Left hindlimb (tissue), 1 donor: ENCODE measurements at places on chromosomes 2 and 18.

GRCh38 chr2:107595749-107596148 lies 230.9 kb upstream of the RGPD4 start:
- DNase-seq: no peak

GRCh38 chr2:69046221-69046662 lies 33.3 kb downstream of the ANTXR1 start:
- no peak for DNase-seq

- DNase-seq: no peak
These were observed 46.3 kb downstream of the LMAN2L start for GRCh38 chr2:96693286-96694200.

- peak; percentile 32 for DNase-seq
These were observed 6.0 kb upstream of the NFATC1 start for GRCh38 chr18:79389689-79390088.

DNA sequence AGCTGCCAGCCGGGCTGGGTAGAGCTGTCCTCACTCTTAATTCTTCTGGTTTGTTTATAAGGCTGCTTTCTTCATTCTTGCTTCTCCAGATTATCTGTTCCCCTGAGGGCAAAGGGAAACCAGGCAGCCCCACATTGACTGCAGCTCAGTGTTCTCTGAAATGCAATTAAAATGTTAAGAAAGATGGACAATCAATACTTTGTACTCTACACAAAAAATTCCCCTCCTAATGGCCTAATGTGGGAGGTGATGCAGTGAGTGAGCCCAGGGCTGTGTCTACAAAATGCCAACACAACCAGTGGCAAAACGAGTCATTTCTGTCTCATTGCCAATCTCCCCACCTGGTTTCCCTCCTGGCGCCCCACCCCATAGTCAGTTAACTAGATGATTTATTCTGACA lies 541.7 kb upstream of the RAB6C start:
- DNase-seq: no peak

GRCh38 chr2:159266554-159266953 lies 19.9 kb downstream of the WDSUB1 start:
- no peak for DNase-seq

GRCh38 chr2:42050703-42051542 lies 3.1 kb downstream of the PKDCC start:
- no peak for DNase-seq

DNA sequence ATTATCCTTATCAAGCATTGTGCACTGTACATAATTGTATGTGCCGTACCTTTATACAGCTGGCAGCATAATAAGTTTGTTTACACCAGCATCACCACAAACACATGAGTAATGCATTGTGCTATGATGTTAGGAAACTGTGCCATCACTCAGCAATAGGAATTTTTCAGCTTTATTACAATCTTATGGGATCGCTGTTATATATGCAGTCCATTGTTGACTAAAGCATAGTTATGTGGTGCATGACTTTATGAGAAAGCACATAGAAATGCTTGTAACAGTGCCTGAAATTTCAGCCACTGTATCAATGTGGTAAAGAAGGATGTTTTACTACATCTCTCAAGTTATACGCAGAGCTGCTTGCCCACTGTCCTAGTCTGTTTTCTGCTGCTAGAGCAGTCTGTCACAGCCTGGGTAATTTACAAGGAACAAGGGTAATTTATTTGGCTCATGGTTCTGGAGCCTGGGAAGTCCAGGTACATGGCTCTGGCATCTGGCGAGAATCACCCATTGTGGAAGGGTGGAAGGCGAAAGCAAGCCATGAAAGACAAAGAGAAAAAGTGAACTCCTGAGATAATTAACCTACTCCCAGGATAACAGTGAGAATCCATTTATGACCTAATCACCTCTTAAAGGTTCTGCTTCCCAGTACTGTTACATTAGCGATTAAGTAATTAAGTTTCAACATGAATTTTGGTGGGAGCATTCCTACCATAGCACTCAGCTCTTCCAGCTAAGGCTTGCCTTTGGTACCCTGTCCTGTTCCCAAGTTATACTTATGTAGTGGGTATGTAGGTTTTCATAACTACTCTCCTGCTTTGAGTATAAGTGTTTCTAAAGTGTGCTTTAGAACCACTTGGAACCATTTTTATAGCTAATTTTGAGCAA lies 4.6 kb downstream of the MAP3K20 start:
- DNase-seq: no peak

GRCh38 chr18:32552421-32553030 lies 81.8 kb upstream of the GAREM1 start:
- DNase-seq: no peak

GRCh38 chr2:102251849-102252203 lies 59.5 kb upstream of the IL1RL1 start:
- DNase-seq: no peak

- peak; percentile 22 for DNase-seq
These were observed 114.9 kb downstream of the GLI2 start for GRCh38 chr2:120850551-120850950.

DNA sequence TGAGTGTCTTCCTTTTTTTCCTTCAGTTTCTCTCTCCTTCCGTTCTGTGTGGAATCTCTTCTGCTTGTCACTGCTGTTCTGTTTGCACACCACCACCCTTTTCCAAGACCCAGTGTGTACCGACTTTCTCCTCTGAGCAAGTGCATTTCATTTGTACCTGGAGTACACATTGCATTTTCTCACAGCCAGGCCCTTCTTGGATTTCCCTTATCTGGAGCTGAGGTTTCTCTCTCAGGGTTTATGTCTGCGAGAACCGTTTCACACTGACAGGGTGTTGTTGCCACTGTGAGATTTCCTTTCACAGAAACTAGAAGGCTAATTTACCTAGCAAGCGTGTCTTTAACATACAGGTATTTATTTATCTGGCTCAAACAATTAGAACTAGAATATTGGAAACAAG lies 26.2 kb downstream of the NCOA1 start:
- no peak for DNase-seq

GRCh38 chr2:103284750-103285149 lies 522.9 kb downstream of the TMEM182 start:
- no peak for DNase-seq

- DNase-seq: no peak
These were observed 94.8 kb downstream of the PLB1 start for GRCh38 chr2:28590496-28591301.

DNA sequence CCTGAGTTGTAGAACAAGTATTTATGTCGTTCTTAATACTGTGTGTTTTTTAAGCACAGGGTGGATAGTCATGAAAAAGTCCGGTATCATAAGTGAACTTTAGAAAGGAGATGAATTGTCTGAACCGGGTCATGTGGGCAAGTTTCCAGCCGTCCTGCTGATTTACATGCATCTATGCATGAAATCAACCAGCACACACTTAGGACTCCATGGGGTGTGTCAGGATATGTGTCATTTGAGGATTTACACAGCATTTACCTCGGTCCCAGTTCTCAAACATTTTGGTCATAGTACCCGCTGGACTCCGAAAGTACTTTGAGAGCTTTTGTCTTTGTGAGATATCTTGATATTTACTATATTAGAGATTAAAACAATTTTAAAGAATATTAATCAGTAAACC lies 47.5 kb upstream of the TWSG1 start:
- DNase-seq: no peak

DNA sequence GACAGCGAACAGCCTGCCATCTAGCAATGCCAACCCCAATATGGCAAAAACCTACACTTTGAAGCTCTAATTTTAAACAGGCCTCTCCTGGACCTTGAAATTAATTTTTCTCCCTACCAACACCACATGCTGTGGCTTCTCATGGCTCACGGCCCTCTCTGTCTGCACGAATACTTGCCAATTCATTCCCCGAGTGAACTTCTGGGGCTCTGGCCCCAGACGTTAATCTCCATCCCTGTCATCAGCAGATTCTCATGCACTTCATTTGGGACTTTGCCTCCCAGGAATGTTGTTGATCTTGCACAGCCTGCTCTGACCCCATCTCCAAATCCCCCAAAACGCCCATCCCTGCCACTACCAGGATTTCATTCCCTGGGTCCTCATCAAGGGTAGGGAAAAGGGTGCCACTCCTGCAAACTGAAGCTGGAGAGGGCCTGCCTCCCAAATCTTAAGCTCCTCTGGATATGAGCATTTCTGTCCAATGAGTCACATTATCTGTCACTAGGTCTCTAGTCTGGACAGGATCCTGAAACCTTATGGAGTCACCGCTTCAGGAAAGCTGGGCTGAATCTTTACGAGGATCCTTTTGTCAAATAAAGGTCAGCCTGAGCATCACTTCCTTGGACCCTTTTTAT lies 10.4 kb downstream of the FIGLA start:
- no peak for DNase-seq

DNA sequence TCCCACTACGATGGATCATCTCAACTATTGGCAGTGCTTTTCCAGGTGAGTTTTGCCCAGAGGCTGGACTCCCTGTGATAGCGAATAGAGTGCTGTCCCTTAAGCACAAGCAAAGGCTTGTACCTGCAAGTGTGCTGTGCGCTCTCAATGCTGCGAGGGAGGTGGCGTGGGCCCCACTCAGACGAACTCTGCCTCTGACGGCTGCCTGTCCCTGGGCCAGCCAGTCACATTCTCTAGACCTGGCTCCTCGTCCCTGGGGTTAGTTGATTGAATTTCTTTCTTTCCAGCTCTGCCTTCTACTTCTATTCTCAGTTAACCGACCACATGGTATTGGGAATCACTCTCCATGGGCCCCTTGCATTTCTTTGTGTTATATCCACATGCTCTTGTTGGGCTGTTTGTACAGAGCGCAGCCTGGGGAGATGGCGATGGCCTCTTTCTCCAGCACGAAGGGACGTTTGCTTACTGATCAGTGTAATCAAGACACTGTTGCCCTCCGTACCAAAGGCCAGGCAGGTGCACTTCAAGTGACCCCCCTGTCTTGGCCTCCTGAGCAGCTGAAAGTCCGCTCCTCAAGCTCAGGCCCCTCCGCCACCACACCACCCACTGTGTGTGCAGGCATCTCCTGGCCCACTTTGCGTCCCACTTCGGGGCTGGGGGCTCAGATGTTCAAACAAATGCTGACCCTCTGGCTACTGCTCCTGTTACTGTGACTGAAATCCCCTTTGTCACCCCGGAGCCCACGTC lies 151.3 kb downstream of the ZNF236 start:
- DNase-seq: peak; percentile 16

DNA sequence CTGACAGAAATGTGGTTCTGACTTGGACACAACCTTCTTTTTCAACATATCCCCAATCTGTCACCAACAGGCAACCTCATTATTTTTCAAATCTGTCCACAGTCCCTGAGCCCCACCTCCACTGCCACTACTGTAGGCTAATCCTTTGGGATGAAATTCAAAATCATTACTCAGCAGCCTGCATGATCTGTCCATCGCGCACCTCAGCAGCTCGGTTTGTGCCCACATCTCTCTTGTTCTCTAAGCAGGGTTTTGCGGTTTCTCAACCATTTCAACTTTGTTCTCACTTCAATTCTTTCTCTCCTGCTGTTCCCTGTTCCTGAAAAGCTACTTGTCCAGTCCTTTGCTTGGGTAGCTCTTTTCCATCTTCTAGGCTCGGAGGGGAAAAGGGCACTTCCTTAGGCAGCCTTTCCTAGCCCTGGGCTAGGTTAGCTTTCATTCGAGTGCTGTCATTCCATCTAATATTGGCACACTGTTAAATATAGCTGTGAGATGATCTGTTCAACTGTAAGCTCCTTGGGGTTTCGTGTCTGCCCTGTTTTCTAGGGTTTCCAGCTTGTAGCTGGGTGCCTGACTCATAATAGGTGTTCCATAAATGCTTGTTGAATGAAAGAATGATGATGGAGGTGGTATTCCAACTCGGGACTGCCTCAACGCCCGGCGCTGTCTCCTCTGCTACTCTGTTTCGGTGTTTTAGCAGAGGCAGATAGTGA lies 653 bp upstream of the ANKAR start:
- no peak for DNase-seq

- DNase-seq: no peak
These were observed 6.7 kb upstream of the PNO1 start for GRCh38 chr2:68151037-68151436.

- peak; percentile 57 for DNase-seq
These were observed 1.6 kb downstream of the KLHL29 start for GRCh38 chr2:23386339-23387220.

DNA sequence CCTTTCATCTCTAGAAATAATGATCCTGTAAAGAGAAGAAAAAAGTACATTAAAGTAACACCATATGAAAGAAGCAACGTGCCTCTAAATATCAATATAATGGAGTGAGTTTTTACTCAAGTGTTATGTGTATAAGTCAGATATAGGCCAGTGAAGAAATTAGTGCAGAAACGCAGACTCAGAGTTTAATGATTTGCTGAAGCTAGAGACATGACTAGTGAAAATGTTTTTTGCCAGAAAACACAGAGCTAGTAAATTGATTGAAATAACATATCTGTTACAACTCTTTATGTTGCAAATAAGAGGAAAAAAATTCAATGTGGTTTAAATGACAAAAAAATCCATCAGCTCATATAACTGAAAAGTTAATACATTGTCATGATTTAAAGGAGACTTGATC lies 217.2 kb upstream of the NXPH2 start:
- DNase-seq: no peak

- DNase-seq: no peak
These were observed 1.6 kb upstream of the KLF7 start for GRCh38 chr2:207167099-207167923.

DNA sequence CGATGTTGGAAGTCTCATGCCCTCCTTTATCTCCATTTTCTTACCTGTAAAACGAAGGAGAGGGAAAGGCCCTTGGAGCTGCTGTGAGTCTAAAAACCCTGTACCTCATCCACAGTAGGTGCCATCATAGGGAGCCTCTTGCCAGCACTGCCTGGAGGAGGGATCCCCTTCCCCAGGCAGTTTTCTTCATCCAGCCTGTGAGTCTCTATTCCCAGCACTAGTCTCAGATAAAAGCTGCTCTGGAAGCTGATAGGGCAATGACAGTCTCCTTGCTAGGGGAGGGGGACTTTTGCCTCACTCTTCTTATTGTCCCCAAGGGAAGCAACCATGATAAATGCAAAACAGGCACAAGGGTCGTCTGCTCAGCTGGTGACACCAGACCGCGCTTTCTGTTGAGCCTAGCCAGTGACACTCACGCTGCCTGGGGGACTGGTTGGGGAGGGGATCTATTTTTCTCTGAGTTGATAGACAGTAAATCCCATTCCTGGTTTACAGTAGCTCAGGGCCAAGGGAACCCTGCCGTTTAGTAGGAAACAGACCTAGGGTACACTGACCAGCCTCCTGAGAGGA lies 139.5 kb upstream of the NABP1 start:
- no peak for DNase-seq

- no peak for DNase-seq
These were observed 795.2 kb downstream of the SLC4A3 start for GRCh38 chr2:220422676-220423075.

- peak; percentile 10 for DNase-seq
These were observed 86.8 kb upstream of the HS6ST1 start for GRCh38 chr2:128405467-128405900.

GRCh38 chr2:158967114-158967730 lies 1.2 kb upstream of the TANC1 start:
- DNase-seq: peak; percentile 44

DNA sequence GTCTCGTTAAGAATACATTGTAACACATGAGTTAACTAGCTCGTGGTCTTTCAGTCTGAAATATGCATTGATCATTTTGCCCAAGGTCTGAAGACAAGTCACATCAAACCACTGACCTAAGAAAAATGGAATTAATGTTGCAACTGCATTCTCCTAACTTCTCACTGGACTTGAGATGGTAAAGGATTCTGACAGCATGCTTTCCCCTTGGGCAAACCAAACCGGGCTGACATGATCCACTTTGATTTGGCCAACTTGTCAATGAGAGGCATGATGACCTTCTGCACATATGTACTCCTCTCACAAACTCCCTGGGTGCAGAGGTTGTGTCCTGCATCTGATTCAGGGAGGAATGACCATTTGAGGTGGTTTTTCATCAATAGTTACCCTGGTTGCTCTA lies 1982.5 kb upstream of the PIK3C3 start:
- DNase-seq: no peak
